A549 treated with GW870086 at 1 μM for 4 hours (cell line): ENCODE measurements at places on chromosomes 2 and 18. TPM values are rescaled to one million over a fixed set of nuclear protein-coding genes. Genes with fewer than 3 reads are reported as not detected.

SERPINB13 gene
- total RNA-seq: not detected in 5 replicates

TIGD1 gene
- total RNA-seq: 4.6 to 5.2 TPM (median 4.9 TPM) in 5 replicates

PDE1A gene
- total RNA-seq: 0.15 to 0.19 TPM (median 0.17 TPM) in 4 of 5 replicates, not detected in the other

PRADC1 gene
- 18.0 to 25.6 TPM (median 23.6 TPM) in 5 replicates for total RNA-seq

NETO1 gene
- not detected in 5 replicates for total RNA-seq

TIMM21 gene
- total RNA-seq: 50.1 to 60.9 TPM (median 56.7 TPM) in 5 replicates

PPP3R1 gene
- 52.2 to 67.5 TPM (median 59.8 TPM) in 5 replicates for total RNA-seq

SH3RF3 gene
- 0.49 to 0.66 TPM (median 0.57 TPM) in 5 replicates for total RNA-seq

AQP4 gene
- total RNA-seq: 0.09 TPM in 1 of 5 replicates, not detected in the others
